ENCODE measurements at places on chromosomes 12 and 14.

- no peak for DNase-seq
Measured at GRCh38 chr14:80403036-80403435, 191.7 kb upstream of the DIO2 start.

GRCh38 chr12:53103860-53104305 is 597 bp downstream of the SOAT2 start:
- no peak for DNase-seq

- no peak for DNase-seq
Measured at GRCh38 chr12:21054334-21054733, 76.7 kb upstream of the SLCO1B1 start.

DNA sequence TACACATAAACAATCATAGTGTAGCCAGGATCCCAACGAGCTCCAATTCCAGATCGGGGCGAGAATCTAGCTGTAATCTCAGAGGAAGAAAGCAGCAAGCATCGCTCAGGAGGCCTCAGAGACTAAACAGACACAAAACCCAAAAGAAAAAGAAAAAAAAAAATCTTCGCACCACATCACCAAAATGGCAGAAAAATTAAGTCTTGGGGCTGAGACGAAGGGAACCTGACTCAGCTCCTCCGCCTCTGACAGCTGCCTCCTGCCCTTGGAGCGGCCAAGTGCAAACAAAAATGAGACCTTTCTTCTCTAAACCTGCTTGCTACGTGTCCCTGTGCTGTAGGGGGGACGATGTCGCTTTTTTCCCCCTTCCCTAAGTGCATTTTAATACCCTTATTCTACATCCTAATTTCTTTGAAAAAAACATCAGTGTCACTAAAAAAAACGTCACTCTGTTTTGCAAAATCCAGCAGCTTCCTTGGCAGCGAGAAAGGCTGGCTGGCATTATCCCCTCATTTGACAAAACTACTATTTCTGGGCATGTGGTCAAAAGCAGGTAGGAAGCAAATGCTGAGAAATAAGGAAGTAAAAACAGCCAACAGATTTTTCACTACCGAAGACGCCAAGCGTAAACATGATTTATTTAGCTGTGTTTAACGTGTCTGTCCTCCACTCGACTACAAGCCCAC is 30.5 kb downstream of the BCL11B start:
- peak; percentile 60 for DNase-seq

DNA sequence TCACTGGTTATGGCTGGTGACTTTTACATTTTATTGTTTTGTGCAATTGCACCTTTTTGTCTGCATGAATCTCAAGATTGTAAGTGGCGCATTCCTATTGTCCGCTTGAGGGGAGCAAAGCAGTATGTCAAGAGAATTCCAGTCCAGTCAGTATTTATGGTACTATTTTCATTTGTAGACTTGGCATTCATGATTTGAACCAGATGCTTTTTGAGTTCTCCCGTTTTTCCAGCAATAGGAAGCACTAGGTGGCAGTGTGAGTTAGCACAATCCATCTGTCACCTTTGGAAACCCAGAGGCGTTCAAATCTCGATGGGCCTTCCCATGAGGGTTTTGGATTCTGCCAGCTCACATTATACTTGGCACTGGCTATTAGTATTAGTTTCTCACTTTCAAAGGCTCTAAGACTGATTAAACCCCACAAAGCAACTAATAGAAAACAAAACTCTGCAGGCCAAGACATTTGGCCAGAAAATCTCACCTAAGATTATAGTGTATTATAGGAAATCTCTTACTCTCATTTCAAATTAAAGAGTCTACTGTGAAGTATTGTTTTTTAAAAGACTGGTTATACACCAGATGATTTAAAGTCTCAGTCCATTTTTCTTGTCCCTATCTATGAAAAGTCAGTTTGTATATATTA is 2.2 kb downstream of the DACT1 start:
- DNase-seq = no peak

DNA sequence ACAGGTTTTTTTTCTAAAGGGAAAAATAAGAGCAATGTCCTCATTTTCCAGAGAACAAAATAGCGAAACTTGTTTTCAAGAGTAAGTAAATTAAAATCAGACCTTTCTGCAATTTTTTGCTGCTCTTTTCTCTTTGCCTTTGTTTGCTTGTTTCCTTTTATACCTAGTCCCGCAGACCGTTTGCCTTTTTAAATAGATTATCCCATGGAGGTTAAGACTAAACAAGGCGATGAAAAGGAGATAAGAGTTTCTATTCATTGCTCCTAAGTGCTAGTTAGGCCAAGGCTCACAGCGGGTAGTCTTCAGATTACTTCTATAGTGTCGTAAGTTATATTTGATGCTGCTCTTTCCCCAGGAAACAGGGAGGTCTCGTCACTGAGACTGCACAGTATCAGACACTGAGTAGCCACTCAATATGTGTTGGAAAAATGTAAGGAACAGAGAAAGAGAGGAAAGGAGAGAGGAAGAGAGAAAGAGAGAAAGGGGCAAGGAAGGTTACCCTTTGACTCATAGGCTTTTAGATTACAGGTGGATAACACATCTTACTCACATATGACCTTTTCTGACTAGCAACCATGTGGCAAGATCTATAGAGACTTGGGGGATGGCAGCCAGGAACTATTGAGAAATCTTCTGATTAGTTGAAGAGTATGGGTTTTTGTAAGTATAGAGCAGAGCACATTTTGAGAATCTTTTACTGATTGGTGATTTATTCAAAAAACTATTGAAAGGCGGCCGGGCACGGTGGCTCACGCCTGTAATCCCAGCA is 107.5 kb upstream of the PARP11 start:
- no peak for DNase-seq

GRCh38 chr12:113088971-113089756 is 32.6 kb downstream of the DTX1 start:
- peak; percentile 35 for DNase-seq

- DNase-seq = no peak
Measured at GRCh38 chr12:120327593-120327992, at the start of gene PLA2G1B. Gene PLA2G1B (minus strand): TSS chr12:120327779. CDS start chr12:120327753, 26 bp downstream.

GRCh38 chr14:67487937-67488893 is at the start of gene TMEM229B:
Gene TMEM229B (minus strand): TSS chr14:67488721. CDS start chr14:67473923, 14,798 bp downstream.
- peak; percentile 55 for DNase-seq

DNA sequence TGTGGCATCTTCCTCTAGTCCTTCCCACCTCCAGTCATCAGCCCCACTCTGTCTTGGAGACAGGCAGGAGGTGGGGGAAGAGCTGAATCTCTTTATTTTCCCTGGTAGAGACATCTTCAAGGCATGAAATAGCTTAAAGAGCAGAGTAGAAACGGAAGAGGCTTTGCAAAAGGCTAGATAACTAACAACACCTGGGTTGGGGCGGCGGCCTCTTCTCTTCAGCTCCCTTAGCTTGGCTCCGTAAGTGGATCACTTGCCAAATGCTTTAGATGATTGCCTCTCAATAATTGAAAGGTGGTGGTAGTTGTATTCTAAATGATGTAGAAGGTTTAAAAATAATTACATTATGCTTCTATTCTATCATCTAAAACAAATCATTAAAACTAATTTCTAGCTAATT is 36.1 kb downstream of the SSPN start:
- DNase-seq = no peak

- DNase-seq = no peak
Measured at GRCh38 chr14:81303258-81303935, 82.6 kb upstream of the GTF2A1 start.

DNA sequence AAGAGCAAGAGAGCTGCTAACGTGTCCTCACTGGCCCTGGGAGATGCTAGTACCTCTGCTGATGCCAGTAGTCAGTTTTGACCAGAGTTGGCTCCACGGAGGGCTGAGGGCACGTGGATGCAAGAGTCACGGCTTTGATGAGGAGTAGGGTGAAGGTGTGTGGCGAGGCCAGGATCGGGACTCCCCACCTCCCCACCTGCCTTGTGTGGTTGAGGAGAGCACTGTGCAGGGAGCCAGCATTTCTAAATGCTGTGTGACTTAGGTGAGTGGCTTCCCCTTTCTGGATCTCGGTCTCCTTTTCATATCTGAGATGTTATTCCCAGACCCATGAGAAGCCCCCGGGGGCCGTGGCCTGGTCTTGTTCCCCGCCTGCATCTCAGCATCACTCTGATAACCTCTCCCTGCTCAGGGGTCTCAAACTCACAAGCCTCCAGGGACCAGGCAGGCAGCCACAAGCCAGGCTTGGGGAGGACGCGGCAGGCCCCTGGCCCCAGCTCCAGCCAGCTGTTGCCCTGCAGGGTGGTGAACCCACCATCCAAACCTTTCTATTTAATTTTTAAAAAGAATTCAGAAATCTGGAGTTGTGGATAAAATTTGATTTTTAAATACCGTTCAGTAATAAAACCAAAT is 32.1 kb downstream of the MVK start:
- DNase-seq = no peak

- no peak for DNase-seq
Measured at GRCh38 chr12:20426191-20426590, 57.9 kb downstream of the PDE3A start.

DNA sequence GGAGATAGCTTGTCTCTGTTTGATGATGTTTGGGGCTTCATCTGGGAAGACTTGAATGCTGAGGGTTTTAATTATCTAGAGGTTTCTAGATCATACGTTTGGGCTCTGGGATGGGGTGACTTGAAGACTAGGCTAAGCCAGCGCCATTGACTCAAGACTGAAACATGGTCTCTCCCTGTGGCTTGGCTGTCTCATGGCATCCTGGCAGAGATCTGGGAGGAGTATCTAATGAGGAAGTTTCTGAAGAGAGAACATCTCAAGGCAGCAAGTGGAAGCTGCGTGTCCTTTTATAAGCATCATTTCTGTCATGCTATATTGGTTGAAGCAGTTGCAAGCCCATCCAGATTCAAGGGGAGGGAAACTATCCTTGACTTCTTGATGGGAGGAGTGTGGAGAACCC is 104.8 kb downstream of the UNC79 start:
- no peak for DNase-seq

DNA sequence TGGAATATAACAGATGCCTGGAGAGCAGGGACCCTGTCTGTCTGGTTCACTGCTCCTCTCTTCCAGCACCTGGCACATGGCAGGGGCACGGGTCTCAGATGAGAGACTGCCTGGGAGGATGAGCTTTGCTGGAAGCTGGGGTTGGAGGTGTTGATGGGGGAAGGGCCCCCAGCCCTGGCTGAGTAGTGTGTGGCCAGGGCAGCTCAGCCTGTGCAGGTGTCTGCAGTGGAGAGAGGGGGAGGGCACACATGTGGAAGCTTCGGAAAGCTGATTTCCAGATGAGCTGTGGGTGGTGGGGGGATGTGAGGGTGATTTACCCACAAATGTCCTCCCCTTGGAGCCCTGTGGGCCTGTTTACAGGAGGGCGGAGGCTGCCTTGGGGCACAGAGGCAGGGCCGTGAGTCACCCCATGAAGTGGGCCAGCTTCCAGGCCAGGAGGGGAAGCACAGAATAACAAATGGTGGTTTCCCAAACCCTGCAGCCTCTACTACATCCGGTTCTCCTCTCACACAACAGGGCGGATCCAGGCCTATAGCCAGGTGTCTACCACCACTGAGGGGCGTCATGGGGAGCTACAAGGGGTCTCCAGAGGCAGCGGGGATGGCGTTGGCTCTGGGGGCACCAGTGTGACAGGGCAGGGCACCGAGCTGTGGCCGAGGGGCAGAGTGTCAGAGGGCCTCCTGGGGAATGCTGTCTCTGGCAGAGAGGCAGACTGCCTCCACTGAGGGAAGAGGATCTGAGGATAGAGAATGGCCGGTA is 11.0 kb downstream of the KRT7 start:
- peak; percentile 46 for DNase-seq

GRCh38 chr12:67957383-67957782 is 31.9 kb upstream of the IFNG-AS1 start:
- no peak for DNase-seq

DNA sequence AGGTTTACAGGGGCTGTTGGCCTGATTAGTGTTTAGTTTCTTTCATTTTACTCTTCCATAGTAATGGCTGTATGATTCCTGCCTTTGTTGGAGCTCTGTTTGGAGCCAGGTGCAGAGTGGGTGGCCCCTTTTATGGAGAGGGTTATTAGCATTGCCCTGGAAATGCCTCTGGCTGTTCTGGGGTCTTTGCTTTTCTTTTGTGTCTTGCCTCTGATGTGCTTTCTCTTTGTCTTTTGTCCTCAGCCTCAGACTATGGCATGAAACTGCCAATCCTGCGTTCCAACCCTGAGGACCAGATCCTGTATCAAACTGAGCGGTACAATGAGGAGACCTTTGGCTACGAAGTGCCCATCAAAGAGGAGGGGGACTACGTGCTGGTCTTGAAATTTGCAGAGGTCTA is 6.9 kb downstream of the MLEC start:
- DNase-seq = no peak

DNA sequence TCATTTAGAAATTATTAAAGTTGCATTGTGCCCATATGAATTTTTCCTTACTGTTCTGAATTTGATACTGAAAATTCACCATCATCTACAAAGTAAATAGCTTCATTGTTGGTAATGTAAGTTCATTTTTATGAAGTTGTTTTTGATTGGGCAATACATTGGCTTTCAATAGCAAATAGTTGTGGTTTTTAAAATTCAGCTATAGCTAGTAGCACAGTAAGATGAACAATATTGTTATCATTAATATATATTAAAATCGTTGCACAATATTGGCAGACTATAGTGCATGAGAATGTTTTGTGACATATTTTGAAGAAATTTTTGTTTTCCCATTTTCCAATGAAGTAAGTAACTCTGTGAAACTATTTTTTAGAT is 575.0 kb downstream of the PRKD1 start:
- DNase-seq = no peak

DNA sequence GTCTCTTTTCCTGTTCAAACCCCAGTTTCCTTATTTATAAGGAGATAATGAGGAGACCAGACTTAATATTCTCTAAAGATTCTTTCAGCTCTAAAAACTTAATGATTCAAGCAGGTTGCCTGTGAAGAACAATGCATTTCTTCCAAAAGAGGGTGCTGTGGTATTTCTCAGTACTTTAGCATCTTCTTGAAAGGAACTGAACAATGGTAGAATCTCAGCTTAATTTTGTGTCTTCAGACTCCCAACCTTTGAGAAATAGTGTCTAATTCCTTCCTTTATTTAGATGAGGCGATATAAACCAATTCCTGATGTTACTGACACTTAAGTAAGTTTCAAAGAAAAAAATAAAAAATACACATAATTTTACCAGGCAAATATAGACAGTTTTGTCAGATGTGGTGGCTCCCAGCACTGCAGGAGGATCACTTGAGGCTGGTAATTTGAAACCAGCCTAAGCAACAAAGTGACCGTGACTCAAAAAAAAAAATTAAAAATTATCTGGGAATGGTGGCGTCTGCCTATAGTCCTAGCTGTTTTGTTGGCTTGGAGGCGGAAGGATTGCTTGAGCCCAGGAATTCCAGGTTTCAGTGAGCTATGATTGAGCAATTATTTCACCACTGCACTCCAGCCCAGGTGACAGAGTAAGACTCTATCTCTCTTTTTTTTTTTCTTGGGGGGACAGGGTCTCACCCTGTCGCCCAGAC is 76.9 kb upstream of the PSMA6 start:
- no peak for DNase-seq

- DNase-seq = peak; percentile 65
Measured at GRCh38 chr14:24339284-24340151, at the start of gene RIPK3. Gene RIPK3 (minus strand): TSS chr14:24339991. CDS start chr14:24339826, 165 bp downstream.

DNA sequence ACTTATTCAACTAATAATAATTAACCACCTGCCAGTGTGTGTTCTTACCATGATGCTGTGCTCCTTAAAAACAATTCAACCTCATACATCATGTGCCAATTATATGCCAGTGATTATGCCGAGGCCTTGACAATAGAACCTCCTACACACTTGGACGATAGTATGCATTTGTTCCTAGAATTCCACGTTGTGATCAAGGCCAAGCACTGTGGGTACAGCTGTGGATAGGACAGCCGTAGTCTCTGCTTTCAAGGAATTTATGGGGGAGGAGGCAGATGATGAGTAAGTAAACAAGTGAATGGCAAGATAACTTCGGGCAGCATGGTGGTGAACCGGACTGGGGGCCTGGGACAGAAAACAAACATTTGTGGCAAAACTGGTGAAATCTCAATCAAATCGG is 18.0 kb upstream of the MYO1H start:
- no peak for DNase-seq

Data from activated CD4-positive, alpha-beta T cell treated with anti-CD3 and anti-CD28 coated beads, Interleukin-2, amount 50 U/mL, for 1 hour (primary cell).